ENCODE measurements at places on chromosomes 7 and 10.

DNA sequence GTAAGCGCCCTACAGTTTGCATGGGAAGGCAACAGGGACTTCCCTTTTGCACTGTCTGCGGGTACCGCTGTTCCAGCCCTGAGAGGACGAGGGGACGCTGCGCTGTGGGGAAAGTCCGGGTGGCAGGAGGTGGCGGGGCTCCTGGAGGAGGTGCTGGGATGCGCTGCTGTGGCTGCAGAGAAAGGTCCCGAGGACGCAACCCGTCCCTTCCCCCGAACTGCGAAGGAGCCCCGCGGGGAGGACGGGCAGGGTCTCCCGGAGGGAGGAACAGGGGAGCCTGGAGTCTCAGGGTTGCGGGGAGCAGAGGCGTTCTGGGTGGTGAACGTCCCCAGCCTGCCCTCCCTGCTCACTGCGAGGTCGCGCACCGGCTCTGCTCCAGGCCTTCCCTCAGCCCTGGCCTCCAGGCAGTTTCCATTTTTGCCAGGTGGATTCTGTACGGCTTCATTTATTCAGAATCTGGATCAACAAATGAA lies 91.6 kb downstream of the CXCL12 start:
- DNase-seq: no peak

DNA sequence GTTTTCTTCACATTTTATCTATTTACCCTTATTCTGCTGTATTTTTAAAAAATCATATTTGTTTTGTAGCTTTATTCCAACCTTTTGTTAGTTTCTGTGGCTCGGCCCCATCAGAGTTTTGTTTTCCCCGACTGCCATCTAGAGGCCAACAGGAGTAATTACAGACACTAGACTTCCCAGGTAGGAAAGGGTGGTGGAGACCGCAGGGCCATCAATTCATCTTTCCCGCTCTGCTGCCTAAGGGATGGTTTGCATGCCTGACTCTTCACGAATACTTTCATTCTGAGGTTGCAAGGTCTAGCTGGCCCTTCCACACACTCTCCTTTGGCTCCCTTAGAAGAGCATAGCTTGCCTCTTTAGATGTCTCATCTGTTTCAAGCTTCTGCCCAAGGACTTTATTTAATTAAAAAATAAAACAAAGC lies 38.3 kb downstream of the LYZL2 start:
- DNase-seq: peak; percentile 80

GRCh38 chr7:123823898-123824753 lies 20.8 kb upstream of the HYAL4 start:
- DNase-seq: no peak

- DNase-seq: no peak
Observed at GRCh38 chr7:101754424-101755159, 62.8 kb upstream of the CUX1 start.

GRCh38 chr7:72540106-72540611 lies 128.0 kb upstream of the CALN1 start:
- DNase-seq: no peak

DNA sequence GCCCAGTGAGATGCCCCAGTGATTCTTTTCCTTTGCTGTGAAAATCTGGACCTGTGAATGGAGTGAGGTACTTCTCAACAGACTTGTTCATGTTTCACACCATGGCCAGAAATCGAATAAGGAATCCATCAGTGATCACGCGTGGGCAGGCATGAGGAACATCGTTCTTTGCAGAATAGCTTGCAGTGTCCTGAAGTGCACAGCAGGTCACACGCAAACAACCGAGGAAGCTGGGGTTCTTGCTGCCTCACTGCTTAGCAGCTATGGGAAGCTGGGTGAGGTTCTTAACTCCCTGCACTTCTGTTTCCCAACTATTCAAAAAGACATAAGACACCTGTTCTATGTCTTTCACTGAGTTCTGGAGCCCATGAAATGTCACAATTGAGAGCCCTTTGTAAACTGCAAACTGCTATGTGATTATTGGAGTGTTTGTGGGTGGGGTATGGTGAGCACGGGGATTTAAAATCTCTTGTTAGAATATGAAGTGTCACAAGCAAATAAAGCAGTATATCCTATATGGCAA lies 253.4 kb downstream of the KIAA1217 start:
- no peak for DNase-seq

- DNase-seq: no peak
Observed at GRCh38 chr7:80711531-80711930, 73.1 kb downstream of the CD36 start.

DNA sequence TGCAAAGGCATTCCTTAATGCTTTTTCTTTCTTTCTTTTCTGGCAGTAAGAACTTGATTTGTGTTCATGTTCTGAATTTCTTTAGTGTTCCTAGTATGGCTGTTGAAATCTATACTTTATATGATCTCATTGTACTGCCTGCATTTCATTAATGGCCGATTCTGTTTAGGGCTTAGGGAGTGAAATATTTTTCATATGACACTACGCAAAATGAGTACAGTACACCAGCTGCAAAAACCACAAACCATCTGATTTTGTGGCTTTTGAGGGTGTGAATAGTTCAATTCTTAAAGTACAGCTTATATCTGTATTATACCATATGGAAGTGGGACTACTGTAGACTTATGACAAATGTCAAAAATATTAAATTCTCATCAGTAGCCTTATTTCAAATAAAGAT lies 69.1 kb upstream of the FOXP2 start:
- DNase-seq: no peak

DNA sequence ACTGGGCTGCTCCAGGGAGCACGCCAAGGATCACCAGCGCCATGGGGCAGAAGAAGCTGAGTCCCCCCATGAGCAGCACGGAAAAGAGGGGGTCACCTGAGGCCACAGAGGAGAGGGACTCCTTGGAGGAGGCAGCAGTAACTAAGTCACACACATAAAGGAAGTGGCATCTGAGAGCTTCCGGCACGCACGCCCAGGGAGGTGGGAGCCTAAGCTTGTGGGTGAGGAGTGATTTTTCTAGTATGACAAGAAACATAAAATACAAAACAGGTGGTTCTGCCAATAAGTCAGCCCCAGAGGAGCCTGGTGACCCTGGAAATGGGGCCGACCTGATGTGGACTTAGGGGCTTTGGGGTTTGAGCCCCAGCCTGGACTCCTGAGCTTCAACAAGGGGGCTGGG lies 60.8 kb downstream of the CARD11 start:
- DNase-seq: no peak

DNA sequence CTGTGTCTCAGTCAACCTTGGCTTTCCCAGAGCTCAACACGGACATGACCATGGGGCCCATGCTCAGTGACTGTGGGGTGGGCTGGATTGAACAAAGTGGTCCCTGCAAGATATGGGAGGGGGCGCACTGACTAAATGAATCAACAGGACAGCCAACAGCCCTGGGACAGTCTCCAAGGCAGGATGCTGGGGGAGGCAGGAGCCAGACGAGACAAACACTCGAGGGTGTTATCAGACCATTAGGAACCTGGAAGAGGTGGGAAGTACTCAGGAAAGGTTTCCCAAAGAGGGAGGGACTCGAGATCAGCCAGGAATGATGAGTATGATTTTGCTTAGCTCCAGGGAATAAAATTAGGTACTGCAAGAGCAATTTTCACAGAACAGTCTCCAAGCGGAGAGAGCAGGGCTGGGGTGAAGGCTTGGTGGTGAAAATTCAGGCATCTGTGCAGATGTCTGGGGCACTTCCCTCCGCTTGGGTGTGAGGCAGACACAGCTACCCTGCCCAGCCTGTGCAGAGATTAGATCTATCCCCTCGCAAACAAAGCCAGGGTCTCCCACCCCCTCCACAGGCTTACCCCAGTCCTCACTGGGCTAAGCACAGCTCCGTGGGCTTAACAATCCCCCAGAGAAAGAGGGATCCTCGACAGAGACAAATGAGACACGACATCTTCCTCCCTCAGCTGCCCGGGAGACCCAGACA lies 261.1 kb upstream of the ZMIZ1 start:
- DNase-seq: no peak

- no peak for DNase-seq
Observed at GRCh38 chr10:86664341-86665217, 3.7 kb upstream of the LDB3 start.

GRCh38 chr7:1953199-1954190 lies 279.2 kb downstream of the MAD1L1 start:
- DNase-seq: no peak

GRCh38 chr10:65017523-65017922 lies 1496.3 kb downstream of the REEP3 start:
- DNase-seq: no peak

GRCh38 chr10:3738855-3739350 lies 46.1 kb downstream of the KLF6 start:
- DNase-seq: no peak

GRCh38 chr10:71133710-71134686 lies 78.4 kb upstream of the UNC5B start:
- DNase-seq: no peak

DNA sequence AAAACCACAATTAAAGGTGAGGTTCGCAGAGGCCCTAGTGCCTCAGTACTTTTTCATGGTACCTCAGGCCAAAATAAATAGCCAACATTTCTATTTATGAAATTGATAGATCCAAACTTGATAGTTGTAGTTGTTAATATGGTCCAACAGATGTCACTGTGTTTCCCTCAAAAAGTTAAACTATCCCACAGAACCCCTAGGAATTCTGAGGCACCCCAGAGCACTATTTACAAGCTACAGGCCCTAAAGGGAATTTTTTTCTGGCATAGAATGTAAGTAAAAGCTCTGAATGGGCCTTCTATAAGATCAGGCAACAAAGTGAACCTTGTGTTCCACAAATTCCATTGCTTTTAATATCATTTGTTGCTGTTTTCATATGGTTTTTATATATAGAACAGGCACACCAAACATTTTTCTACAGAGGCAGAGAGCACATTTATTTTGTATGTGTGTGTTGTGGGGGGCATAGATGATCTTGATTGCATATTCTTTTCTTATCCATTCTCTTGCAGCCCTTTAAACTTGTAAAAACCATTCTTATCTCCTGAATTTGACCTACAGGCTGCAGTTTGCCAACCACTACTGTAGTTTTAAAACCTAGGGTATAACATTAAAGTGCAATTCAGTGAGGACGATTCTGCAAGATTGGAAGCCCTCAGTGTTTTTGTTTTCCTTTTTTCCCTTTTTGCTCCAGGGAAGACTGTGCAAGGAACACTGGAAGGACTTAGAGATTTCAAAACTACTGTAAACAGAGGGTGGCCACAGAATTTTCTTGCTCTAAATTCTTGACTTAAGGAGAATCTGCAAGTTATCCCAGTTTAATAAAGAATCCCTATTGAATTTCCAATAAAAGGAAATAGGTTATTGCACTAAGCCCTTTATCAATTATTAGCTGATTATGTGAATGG lies 3.5 kb upstream of the ARL4A start:
- peak; percentile 41 for DNase-seq

DNA sequence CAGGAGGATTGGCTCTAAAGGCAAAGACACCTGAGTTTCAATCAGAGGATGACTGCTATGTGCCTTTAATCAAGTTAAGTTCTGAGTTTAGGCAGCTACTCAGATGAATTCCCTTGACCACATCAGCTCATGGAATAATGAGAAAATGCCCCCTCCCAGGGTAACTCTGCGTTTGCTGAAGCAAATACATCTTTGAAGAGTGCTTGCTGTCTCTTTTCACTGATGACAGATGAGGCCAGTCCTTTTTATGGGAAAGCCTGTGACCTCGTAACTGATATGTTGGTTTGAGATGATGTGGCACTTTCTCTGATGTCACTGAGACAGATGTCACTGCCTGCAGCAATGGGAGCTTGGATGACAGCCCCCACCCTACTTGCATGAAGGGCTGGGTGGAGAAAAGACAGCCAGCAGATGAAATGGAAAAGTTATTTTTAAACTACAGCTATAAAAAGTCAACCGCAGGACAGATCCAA lies 43.7 kb upstream of the DGKI start:
- DNase-seq: no peak

DNA sequence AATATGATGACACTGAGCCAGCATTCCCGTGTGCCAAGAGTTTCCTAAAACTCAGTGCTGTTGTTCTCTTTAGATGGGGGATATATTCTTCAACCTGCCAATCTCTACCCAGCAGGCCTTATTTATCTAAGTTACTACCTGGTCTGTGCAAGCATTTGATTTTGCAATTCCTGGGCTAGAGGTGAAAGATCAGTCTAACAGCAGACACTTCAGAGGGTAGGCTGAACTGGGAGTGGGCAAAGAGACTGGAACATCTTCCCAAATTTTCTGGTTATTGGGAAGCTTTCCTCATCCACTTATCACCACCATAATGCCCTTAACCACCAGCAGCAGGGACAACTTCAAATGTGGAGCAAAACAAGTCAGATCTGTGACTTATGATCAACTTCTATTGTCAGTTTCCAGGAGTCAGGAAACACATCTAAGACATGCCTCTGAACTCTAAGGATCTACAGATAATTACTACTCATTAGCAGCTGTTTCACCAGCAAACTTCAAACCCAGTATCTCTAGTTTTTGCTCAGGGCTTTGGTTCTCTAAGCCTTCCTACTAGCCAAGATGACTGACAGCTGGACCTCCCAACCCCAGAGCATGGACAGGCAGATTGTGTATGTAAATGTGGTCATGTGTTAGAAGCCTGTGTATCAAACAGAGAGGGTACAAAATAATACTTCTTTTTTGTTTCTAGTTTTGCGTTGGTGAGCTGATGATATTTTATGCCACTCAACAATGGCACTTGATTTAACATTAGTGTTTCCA lies 1.0 kb downstream of the ASAH2 start:
- no peak for DNase-seq

GRCh38 chr10:71357792-71358265 lies 38.8 kb downstream of the SLC29A3 start:
- DNase-seq: no peak

- peak; percentile 70 for DNase-seq
Observed at GRCh38 chr7:19713676-19714075, 4.8 kb upstream of the POLR1F start.

- no peak for DNase-seq
Observed at GRCh38 chr7:36416251-36416650, 26.6 kb downstream of the ANLN start.

DNA sequence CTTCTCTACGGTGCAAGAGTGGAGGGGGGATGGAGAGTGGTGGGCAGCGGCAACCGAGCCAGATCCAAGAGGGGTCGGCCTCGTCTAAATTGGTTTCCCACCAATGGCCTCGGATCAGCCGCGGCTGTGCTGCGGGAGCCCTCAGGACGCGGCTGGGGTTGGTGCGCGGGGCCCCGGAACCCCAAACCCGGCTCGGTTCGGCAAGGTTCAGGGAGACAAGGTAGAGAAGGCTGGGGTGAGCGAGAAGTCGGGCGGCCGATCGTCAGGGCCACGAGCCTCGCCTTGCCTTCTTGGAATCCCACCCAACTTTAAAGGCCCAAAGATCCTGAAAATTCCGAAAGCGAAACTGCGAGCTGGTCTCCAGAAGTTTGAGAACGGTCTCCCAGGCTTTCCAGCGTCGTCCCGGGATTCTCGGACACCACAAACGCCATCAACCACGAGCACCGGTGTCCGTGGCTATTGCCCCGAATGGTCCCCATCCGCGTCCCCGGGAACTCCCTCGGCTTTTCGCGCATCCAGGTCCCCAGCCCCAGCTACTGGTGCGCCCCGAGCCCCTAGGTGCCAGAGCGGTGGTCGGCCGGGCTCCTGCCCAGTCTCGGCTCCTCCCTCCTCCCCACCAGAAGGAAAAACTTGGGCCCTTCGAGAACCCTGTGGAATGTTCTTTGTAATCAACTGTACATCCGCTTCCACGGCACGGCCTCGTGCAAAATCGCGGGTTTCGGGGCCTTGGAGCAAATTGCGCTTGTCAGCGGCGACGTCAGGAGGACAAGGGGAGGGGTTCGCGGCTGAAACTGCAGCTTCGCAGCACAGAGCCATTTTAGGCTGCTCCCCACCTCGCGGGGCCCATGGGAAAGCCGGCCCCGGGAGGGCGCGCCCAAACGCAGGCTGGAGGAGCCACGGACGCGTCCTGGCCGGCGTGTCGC lies 3.2 kb downstream of the SFMBT2 start:
- no peak for DNase-seq

- no peak for DNase-seq
Observed at GRCh38 chr10:111709603-111710002, 474.0 kb downstream of the GPAM start.
